ENCODE measurements at places on chromosomes 5 and 9.

DNA sequence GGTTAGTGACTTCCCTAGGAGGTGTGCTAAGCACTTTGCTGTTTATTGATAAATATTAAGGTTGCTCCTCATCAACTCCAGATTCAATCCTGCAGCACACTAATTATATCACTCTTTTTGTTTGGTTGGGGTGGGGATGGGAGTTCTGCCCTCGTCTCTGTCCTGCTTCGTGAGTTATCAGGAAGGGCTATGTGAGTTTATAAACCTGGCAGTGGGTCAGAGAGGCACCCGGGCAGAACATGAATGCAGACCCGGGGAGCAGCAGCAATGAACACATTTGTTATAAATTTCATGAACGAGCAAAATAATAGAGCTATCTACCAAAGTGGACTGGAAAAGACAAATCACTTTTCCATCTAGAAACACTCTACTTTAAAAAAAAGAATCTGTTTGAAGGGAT lies 125.5 kb upstream of the WWC1 start:
- DNase-seq: no peak

GRCh38 chr9:93161786-93162562 lies 22.0 kb upstream of the WNK2 start:
- DNase-seq: no peak

GRCh38 chr9:35657546-35658136 lies at the start of gene RMRP:
Gene RMRP (minus strand): TSS chr9:35658019.
- DNase-seq: peak; percentile 55

DNA sequence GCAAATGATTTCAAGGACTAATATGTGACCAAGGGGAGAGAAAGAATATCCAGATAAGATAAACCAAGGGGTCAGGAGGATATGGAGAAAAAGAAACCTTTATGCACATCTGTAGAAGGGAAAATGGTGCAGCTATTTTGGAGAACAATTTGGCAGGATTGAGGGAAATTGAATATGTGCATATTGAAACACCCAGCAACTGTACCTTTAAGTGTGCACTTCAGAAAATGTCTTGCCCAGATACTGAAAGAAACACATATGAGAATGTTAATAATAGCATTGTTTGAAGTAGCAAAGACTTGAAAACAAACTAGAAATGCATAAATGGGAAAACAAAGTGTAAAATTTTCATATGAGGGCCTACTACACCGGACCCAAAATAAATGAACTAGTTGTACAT lies 599.6 kb downstream of the PSAT1 start:
- DNase-seq: no peak

DNA sequence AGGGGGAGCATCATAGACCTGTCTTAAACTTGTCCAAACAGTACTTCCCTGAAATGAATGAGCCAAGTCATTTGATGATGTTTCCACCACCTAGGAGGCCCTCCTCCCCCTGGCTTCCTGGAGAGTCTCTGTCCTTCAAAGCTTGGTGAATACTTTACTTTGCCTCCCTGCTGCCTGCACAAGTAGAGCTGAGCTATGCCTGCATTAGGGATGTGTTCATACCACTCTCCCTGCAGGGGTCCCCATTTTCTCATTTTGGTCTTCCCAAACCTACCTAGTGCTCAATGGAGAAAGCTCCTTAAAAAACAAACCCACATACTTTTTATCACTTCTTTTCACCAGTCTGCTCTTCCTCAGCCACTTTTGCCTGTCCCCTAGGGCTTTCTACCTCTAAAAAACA lies 7.7 kb downstream of the CCNI2 start:
- no peak for DNase-seq

- DNase-seq: no peak
Measured at GRCh38 chr5:27969157-27969556, 930.8 kb upstream of the CDH9 start.

- DNase-seq: no peak
Measured at GRCh38 chr5:89930591-89931392, 478.8 kb downstream of the CETN3 start.

GRCh38 chr9:135009051-135009560 lies 78.4 kb upstream of the OLFM1 start:
- DNase-seq: no peak

GRCh38 chr5:52043543-52043942 lies 660.3 kb downstream of the ISL1 start:
- no peak for DNase-seq

- DNase-seq: no peak
Measured at GRCh38 chr9:136342181-136343120, 15.1 kb downstream of the GPSM1 start.

- DNase-seq: no peak
Measured at GRCh38 chr5:137395011-137395755, 103.9 kb downstream of the SPOCK1 start.

DNA sequence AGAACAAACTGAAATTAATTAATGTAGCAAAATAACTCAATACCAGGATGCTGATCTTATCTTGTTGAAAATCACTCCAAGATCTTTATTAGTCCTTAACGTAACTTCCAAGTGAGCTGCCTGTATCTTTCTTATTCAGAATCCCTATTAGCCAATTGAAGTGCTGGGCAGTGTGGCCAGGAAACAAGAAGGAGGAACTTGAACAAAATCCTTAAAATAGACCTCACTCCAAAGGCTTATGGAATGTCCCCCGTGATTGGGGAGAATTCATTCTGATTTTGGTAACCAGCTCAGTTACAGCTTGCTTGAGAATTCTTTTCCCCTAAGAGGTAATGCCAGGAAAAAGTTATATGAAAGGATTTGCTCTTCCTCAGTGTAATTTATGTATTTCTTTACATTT lies 171.0 kb downstream of the DEPDC1B start:
- no peak for DNase-seq

- DNase-seq: no peak
Measured at GRCh38 chr5:8633696-8634095, 764.7 kb downstream of the MTRR start.

DNA sequence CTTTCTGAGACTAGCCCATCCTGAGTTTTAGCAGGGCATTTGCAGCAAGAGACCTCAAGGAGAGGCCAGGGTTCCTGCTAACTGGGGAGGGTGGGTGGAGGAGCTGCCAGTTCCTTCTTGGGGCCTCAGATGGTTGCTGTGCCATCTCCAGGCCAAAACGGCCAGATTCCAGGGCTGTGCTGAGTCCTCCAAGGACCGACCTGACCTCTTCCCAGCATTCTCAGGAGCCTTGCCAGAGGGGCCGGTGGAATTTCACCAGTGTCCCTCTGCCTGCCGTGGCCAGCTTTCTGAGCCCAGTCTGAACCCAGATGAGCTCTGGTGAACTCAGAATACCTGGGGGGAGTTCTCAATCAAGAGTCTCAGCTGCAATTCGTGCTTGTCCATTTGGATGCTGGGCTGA lies 54.3 kb downstream of the TSTD2 start:
- DNase-seq: no peak

DNA sequence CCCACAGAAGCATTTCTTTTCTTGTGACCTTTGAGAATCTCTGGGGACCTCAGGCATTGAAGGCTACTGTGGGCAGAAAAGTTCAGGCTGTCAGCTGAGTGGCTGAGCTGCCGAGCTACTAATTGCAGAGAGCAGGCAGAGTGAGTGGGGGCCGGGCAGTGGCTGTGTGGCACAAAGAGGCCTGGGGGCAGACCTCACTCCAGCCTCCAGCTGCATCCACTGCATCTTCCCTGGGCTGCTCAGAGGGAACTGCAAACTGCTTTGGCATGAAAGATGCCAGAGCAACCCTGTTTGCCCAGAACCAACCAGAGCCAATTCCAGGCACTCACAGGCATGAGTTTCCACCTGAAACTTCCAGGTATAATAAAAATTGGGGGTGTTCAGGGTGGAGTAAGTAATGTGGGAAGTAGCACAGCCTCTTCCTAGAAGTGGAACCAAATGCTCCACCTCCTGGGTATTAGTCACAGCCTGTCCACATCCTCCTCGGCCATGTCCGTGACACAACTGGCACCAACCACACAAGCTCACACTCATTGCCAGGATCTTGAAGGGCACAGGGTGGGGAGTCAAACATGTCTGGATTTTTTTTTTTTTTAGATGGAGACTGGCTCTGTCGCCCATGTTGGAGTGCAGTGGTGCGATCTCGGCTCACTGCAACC lies 548.9 kb downstream of the BNC2 start:
- no peak for DNase-seq

DNA sequence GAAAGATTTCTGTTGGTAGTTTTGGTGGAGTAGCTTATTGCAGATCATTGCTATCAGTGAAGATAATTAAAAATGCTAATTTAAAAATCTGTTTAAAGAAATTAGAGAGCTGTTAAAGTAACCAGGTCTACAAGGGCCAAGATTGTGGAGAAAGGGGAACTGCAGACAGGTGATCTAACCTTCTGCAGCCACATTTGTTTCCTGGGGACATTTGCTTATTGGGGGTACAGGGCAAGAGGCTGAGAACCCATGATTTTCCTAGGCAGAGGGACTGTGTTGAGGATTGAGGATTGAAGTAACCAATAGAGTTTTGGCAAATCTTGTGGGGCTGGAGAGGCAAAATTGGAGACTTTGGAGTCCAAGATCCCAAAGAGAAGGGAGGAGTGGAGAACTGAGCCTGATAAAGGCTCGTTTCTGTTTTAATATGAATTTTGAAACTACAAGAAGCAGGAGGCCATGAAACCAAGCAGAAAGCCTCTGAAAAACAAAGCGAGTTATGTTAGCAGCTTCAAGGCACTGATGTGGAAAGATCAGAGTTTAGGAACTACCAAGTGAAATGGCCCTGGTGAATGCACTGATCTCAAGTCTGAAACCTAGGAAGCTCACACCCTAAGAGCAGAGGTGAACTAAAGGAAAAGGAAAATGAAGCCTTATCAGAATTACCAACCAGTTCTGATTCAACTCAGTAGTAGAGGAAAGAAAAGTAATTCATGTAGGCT lies 219.8 kb upstream of the C9orf72 start:
- no peak for DNase-seq

DNA sequence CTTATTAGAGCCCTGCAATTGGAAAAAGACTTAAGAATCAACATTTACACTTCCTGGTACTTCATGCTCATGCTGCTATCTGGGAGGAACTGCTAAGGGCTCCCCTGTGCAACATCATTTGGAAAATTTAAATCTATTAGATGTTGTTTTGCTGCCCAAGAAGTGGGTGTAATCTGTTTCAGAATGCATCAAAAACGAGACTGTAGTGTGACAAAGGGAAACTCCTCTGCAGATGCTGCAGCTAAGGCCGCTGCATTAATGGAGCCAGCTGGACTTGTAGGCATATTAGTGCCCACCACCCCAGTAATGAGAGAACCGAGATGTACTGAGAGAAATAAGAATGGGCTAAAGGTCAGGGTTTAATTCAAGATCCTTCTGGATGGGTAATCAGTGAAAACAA lies 11.1 kb upstream of the PAIP1 start:
- DNase-seq: no peak

DNA sequence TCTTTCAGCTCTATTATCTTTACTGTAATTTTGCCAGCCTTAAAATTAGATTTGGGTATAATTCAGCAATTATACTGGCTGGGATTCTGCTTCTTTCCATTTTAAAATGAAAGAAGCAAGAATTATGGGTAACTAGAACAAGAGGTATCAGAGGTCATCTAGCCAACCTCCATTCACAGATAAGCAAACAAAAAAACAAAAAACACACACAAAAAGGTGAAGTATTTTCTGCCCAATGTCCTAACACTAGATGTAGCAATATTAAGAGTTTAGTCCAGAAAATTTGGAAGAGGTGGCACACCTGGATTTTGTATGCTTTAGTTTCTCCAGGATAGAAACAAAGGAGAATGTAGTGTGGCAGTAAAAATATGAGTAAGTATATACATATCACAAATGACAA lies 68.1 kb upstream of the ANXA1 start:
- no peak for DNase-seq

DNA sequence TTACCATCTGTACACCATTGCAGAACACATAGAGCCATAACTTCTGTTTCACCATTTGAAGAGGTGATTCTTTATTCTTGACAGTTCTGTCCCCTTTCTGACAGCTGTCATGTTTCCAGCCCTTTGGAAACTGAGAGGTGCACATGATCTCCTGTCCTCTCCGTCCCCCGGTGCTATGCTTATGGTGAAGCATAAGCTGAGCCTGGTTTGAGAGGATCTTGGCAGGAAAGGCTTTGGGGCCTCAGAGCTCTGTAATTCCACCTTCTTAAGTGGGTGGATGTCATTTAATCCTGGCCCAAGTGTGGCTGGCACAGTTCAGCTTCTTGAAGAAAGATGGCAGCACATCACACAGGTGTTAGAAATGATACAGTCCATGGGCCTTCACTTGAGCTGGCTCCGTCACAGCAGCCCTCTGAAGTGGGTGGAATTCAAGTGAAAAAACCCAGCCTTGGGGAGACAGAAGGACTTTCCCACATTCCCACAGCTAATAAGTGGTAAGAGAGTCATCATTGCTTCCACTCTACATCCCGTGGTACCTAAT lies 30.7 kb upstream of the GRPEL2 start:
- DNase-seq: no peak

DNA sequence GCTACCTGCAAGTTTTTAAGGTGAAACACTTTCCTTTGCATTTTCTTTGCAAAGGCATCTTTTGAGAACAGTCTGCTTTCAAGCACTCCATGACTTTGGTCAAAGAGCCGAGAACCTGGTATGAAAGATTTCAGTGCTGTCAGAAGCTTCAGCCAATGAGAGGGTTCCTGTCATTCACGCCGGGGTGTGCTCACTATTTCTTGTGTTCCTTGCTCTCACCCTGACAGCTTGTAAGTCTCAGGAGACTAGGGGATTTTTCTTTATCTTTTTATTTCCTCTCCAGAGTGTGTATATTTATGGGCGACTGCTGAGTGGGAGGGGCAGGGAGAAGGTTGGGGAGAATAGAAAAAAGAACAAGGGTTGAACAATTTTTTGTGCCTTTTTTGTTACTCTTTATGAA lies 334.0 kb downstream of the PSAT1 start:
- DNase-seq: no peak

DNA sequence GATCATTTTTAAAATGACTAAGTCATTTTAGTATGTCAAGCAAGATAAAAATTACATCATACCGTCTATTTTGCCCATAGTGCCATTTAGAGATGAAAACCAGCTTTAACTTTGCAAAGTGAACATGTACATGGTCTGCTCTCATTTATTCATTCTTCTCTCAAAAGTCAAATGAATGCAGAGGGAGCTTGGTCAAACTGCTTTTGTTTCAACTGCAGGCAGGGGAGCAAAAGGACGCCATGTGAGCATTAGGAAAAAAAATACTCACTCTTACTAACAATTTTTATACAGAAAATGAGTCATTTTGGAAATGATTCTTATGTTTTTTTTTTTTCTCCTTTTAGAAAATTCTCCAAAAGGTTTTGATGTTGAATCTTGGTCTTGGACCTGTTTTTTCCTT lies 15.7 kb downstream of the SCGB3A1 start:
- DNase-seq: no peak

DNA sequence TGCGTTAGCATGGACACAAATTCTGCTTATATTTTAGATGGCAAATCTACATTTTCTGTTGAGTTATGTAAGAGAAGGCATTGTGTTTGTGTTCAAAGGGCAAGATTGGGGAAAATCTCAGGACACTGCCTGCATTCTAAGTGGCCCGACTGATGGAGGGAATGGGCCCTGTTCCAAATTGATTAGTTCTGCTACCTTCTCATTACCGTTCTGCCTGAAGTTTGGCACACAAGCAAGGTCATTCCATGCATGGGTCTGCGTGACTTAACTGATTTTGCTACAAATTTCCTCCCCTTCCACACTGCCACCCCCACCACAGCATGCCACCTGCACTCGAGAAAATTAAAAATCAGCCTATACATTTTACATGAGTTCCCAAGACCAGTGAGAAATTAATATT lies 409.9 kb downstream of the BRINP1 start:
- DNase-seq: no peak

GRCh38 chr5:66945389-66946349 lies 250.9 kb downstream of the CD180 start:
- DNase-seq: no peak

- DNase-seq: no peak
Measured at GRCh38 chr9:75455444-75455921, 367.2 kb downstream of the OSTF1 start.

- DNase-seq: no peak
Measured at GRCh38 chr9:71303351-71303750, 181.9 kb upstream of the TRPM3 start.
